ENCODE measurements at places on chromosomes 3 and 15.
A peak's percentile ranks its signal among the peaks of the same experiment; 100 is the strongest.

DNA sequence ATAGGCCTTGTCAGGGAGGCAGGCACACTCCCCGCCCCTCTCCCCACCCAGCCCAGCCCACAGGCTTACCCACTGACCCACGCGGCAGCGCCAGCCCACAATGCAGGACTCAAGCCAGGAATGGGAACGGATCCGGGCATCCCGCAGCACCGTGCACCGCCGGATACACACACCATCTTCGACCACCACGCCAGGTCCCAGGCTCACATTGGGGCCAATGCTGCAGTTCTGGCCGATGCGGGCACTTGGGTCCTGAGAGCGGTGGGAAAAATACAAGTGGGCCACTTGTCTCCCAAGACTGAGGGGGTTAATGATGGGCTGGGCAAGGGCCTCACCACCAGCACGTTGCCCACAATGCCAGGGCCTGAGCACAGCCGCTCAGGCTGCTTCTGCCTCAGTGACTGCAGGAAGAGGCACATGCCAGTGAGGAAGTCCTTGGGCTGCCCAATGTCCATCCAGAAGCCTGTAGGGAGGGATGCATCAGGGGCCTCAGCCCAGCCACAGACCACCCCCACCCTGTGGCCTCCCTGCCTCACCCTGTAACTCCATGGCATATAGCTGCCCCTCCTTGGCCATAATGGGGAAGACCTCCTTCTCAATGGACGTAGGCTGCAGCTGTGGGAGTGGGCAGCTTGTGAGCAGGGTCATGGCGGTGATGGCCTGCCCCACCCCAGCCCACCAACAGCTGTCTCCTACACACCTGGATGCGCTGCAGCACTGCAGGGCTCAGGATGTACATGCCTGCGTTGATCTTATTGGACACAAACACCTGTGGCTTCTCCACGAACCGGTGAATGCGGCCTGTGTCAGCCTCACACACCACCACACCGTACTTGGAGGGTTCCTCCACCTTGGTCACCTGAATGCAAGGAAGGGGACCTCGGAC, 1.6 kb downstream of the GMPPB start:
- DNase-seq, result no peak

DNA sequence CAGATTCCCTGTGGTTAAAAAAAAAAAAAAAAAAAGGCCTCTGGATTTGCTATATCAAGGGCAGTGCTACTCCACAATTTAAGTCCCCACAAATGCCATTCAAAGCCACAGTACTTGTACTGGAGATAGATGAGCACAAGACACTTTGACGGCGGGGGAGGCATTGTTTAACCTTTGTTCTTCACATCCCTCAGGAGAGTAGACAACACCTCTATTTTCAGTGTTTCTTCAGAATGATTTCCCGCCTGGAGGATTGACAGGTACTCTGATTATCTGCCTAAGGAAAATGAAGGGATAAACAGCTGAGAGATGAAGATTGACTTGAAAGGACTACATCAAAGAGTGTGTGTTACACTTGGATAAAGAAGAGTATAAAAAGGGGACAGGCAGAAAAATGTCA, 58.7 kb downstream of the OTOL1 start:
- no peak for DNase-seq

- no peak for DNase-seq
Measured at GRCh38 chr3:61268644-61269043, 17.4 kb upstream of the FHIT start.

- DNase-seq, result no peak
Measured at GRCh38 chr15:66226736-66227135, 26.8 kb downstream of the MEGF11 start.

DNA sequence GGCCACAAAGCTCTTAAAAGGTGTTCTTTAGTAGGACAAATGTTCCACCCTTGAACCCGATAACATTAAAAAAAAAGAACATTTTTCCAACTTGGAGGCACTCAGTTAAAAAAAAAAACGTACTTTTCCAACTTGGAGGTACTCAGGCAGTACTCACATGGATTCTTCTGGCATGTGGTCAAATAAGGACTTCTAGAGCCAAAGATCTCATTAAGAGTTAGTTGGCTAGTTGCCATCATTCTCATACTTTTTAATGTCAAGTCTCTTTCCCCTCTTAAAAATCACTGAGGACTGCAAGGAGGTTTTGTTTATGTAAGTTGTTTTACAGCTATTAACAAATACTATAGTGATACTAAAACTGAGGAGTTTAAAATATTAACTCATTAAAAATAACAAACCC, 101.0 kb downstream of the CADPS start:
- no peak for DNase-seq

DNA sequence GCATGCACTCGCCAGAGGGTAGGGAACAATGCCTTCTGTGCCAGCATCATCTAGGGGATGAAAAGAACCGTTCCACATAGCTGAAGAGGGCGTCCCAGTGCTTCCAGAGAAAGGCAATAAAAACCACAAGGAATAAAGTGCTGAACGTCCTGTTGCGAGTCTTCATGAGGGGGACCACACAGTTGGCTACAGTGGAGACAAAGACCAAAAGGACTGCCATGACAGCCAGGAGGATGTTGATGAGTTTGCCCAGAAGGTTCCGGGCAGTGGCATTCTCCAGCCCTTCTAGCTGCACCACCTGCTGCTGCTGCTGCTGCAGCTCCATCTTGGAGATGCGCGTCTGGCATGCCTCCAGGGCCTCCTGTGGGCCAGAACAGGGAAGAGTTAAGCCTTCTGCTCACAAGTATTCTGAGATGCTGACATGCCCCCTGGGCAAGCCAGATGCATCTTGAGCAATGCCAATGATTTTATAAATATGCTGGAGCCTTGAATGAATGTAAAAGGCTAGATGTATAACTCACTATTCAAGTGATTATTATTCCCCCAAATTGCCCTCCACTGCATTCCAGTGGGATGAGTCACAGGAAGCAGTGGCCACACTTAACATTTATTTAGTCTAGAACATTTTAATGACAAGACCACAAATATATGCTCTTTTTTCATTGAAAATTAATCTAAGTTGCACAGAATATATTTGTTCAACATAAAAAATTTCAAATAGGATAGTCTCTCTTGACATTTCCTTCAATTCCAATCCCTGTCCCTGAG, 45.1 kb upstream of the PLXND1 start:
- no peak for DNase-seq

DNA sequence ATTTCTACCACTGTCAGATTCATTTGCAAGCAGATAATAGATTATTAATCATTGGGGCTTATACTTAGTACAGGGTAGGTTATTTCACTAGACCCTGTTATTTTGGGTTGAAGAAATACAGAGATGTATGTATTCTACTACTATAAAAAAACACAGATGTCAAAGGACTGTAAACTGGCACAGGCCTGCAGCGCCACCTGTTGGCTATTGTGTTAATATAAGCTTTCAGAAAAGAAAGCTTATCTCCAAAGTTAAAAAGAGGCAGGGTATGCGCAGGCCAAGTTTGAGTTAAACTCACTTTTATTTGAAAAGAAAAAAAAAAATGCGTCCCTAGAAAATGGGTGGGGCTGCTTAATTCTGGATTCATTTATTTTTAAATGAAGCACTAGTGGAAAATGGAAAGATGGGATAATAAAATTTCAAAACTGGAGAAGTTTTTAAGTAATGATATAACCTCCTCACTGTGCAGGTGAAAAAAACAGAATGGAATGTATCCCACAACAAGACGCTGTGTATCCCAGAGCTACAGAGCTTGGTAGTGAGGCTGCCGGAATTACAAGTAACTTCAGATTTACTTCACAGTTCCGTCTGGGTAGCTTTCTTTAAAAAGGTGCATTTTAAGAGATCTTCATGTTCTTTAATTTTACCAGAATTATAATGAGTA, 407.2 kb upstream of the TGFBR2 start:
- peak; percentile 34 for DNase-seq

DNA sequence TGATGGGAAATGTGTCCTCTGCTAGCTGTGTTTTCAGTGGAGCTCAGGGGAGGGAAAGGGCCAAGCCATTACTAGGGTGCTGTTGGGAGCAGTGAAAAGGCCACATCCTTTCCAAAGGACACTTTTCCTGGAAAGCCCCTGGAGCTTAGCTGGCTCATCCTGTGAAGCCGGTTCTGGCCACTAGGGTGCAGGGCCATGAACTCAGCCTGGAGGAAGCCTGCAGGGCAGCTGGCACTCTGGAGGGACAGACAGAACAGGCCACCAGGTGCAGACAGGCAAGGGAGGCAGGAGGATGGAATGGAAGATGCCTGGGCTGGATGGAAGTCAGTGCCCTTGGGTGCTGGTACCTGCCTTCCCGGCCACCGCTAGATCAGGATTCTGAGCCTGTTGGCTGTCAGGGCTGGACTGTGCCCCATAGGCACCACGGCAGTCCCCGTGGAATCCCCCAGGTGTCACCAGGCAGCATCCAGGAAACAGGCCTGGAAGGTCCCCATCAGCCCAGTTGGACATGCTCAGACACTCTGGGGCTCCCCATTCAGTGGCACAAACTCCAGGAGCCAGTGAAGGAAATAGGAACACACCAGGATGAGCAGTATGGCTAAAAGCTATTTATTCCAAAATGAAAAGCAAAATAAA, 76.2 kb upstream of the C2CD4B start:
- DNase-seq, result no peak

- DNase-seq, result no peak
Measured at GRCh38 chr3:99873269-99874102, 55.8 kb downstream of the CMSS1 start.

DNA sequence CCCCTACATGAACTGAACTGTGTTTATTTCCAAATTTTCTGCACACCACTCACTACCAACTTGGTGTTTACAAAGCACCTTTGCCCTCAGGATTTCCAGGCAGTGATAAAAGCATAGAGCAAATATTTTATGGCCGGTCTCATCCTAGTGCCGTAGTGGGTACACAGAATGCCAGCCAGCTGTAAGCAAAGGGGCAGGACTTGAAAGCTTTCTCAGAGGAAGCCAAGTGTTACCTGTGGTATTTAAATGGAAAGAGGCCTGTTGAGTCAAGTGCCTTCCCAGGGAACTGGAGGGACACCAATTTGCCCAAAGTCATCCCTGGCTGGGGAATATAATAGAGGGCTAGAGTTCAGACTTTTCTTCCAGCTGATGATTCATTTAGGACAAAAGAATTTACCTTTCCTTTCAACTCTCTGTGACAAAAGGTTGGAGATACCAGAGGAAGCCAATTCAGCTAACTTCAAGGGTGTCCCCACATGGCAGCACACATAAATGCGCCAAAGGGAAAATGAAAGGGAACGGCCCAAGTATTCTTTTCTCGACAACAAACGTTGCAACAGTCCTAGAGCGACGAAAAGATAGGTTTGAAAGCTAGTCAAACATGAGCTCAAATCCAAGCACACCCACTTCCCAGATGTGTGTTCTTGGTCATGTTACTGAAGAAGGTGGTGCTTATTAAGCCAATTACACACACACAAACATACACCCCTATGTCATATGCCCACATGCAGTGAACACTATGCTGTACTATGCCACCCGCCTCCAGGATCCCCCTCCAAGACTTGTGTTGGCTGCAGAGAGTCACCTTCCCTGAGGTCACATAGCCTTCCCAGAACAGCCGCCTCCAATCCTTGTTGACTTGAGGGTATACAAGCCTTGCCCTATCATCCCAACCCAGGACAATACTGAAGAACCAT, 27.7 kb downstream of the MAGI1 start:
- DNase-seq, result no peak

DNA sequence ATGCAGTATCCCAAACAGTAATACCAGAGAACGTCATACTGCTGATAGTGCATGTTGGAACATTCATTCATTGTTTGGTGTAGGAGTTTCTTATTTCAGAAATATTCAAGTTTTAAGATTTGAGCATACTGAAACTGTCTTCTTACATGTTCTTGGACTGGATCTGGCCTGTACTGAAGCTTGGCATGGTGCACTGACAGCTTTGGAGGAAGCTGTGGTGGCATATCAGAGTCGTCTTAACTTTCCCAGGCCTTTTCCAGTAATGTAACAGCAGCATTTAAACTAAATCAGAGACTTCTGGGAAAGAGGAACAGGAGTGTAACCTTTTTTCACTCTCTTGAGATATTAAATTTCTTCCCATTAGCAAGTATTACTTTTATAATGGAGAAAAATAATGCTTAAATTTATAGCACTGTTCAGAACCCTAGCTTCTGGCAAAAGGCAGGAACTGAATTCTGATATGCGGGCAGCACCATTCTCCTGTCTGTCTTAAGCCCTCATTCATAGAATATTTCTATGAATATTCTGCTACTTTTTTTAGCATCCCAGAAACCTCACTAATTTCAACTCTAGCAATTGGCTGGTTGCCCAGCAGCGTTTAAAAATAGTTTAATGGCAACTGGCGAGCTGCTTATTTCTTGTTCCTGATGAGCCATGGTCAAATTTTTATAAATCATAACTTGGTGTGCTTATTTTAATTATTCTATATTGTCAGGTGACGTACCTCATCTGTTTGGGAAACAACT, 31.1 kb downstream of the DNAJC13 start:
- DNase-seq, result no peak

DNA sequence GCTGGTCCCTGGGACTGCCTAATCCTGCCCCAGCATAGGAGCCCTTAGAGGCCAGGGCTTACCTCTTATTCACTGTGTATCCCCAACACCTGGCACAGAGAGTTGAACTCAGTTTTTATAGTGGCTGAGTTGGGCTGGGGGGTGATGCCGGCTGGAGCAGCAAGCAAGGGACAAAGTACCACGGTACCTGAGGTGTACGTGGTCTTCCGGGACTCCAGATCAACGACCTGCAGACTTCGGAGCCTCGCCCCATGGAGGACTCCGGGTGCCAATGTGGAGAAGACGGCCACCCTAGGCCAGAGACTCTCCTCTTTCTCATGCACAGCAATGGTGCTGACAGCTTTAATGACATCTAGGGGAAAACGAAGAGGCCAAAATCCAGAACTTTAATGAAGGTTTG, 8.1 kb downstream of the WDR73 start:
- no peak for DNase-seq

GRCh38 chr3:15858547-15859506, 61.0 kb upstream of the ANKRD28 start:
- peak; percentile 46 for DNase-seq

GRCh38 chr3:22981861-22982260, 221.3 kb upstream of the UBE2E2 start:
- DNase-seq, result no peak

- DNase-seq, result no peak
Measured at GRCh38 chr3:31472479-31473390, 60.0 kb upstream of the STT3B start.

- DNase-seq, result no peak
Measured at GRCh38 chr3:171489348-171489747, 29.1 kb upstream of the TNIK start.

- DNase-seq, result no peak
Measured at GRCh38 chr3:111890051-111890580, 31.1 kb downstream of the PHLDB2 start.

- DNase-seq, result no peak
Measured at GRCh38 chr15:66477011-66477410, 20.6 kb downstream of the SNAPC5 start.

DNA sequence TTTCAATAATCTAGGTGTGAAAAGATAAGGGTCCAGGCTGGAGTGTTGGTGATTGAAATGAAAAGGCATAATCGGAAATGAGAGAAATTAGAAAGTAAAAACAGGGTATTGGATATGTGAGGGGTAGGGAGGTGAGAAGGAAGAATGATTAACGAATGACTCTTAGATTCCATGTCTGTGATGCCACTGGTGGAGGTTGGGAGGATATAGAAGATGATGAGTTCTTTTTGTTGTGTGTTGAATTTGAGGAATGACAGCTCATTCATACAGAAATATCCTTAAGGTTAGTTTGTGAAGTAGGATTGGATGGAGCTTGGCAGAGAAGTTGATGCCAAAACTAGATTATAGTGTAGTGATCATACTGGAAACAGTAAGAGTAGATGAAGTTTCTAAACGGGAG, 72.2 kb upstream of the CCNL1 start:
- no peak for DNase-seq

All from stimulated activated CD4-positive, alpha-beta T cell treated with anti-CD3 and anti-CD28 coated beads, Interleukin-12 subunit alpha, Interleukin-12 subunit beta, amount 100 ng/mL, for 48 hours (primary cell).